ENCODE measurements at places on chromosomes 7 and 10.

DNA sequence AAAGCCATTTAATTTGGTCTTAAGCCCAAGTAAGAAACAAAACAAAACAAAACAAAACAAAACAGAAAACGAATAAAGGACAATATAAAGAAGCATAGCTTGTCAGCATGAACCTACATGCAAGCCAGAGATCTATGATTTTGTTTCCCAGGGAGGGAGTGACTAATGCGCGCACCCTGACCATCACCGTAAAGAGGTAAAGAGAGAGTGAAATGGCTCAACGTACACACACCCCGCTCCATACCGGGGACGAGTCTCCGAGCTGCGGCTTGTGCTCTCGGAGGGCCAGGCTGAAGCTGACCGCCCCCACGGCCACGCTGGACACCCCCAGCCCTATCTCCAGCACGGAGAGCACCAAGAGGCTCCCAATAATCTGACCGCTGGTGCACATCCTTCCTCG, 1.1 kb downstream of the TMEM196 start:
- no peak for DNase-seq

GRCh38 chr7:128692623-128693270, 20.7 kb downstream of the GARIN1A start:
- no peak for DNase-seq

- DNase-seq, result no peak
These were observed 571.2 kb upstream of the MKI67 start for GRCh38 chr10:128697437-128697836.

DNA sequence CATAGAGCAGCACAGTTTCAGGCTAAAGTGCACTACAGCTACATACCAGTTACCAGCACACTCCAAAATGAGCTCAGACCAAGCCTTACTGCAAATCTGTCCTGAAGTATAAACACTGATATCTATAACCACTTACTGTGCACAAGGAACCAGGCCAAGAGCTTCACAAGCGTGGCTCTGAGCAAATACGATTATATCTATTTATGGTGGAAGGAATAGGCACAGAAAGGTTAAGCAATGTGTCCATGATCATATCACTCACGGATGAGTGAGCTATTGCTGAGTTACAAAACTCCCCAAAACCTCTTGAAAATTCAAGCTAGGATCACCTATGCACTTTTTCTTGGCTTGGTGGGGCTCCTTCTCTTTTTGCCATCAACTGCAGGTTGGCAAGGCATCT, 84.9 kb downstream of the GPAM start:
- no peak for DNase-seq

GRCh38 chr10:101273330-101273729, 44.1 kb upstream of the LBX1 start:
- DNase-seq, result no peak

- no peak for DNase-seq
These were observed 34.1 kb downstream of the ELFN1 start for GRCh38 chr7:1703871-1704810.

DNA sequence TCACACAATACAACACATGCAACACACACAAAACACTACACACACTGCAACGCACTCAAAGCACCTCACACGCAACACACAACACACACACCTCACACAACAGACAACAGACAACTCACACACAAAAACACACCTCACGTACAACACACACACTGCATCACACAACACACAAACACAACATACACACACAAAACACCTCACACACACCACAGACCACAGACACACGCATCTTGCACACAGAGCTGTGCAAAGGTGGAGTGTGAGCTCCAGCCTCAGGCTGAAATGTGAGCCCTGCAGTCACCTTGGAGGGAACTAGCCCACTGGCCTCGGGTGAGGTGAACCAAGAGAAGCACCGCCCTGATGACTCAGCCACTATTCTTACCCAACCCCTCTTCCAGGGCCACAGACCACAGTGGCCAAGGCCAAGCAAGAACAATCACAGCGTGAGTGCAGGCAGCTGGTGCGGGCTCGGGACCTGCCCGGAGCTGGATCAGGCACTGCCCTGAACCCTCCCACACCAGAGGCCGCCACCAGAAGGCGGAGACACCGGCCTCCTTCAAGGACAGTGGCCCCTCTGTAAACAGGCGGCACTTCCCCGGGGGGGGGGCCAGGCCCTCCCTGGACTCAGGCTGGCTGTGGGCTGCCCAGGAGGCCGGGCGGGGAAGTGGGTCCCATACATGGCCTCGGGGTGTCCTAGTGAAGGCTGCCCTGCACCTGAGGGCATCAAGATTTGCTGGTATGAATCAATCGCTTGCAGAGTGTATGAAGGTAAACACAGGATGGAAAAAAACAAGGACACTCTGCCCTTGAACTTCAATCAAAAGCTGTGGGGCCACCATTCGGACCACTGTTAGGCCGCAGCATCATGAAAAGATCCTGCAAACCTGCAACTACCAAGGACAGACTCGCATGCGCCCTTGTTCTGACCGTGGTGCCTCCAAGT, 106.7 kb downstream of the TNS3 start:
- no peak for DNase-seq

DNA sequence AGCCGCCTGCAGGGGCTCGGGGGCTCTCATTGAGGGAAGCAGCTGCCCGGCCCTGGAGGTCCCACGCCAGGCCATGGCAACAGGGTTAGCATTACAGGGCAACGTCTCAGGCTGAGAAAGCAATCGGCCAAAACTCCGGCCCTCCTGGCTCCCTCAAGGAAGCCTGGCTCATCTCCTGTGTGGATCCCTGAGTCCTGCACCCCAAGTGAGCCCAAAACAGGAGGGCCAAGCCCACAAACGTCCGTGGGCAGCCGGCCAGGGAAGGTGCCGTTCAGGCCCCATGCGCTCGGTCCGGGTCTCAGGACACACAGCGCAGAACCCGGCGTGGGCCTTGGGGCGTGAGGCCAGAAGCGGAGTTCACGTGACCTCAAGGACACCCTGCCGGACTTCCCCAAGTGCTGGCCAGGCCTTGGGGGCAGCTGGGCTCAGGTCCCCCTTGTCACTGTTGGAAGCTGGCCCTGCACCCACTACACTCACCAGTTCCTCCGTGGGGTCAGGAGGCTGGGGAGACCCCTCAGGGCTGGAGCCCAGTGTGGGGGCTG, 8.0 kb upstream of the PWWP2B start:
- no peak for DNase-seq

DNA sequence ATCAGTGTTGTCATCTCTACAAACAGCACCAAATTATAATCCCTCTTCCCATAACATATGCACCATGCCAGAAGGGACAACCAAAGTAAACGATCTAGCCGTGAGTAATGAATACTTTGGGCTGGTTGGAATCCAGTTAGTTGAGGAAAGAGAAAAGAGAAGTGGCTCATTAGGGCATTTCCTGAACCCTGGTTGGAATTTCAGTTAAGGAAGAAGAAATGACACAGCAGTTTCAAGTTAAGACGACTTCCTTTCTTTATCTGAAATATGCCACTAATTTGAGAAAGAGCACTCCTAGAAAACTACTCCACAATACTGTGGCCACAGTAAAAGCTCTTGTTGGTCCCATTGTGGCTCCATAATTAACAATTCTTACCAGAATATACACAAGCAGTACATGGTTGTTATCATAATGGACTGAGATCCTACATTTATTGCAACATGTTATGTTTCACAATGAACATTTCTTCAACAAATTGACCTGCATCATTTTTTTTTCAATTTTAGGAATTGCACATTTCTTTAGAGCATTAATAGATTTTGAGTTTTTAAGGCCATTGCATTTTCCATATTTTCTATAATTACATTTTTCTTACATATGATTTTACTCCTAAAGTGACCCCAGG, at the start of gene TFEC:
TSS of gene TFEC (minus strand) at position 113 of the 626 bp plus-strand sequence. CDS start 46,322 bp downstream, outside the sequence.
- no peak for DNase-seq
